Stimulated activated memory B cell treated with anti-CD40 and anti-IgM and Interleukin-4, amounts not matched to agents 10 μg/mL and 1 μg/mL and 100 μg/mL, for 72 hours (primary cell): ENCODE measurements at places on chromosomes 16 and 17.
A peak's percentile ranks its signal among the peaks of the same experiment; 100 is the strongest.

DNA sequence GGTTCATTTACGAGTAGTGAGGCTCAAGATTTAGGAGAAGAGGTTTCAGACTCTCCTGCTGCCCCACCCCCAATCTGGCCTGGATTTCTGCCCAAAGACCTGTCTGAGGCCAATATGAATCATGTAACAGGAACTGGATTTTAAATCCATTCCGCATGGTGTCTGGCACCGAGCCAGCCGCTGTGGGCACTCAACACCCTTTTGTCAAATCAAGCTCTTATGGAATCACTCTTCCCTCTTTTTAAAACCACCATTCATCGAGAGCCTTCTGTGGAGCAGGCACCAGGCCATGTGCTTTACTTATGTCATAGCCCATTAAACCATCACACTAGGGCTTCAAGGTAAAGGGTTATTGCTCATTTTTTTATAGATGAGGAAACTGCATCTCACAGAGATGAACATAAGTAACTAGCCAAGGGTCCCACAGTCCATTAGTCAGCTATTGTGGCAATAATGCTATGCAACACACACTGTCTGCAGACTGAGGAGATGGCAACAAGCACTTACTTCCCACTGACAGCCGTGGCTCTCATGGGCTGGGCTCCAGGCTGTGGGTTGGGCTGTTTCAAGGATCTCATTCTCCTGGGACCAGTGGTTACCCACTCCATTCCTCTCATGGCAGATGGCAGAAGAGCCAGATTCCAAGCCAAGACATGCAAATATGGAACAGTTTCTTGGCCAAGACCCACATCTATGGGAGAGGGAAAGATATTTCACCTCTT is 93.6 kb downstream of the WSCD1 start:
- no peak overlapping the region for H3K4me3 ChIP-seq
- H3K4me1 ChIP-seq, result no peaks in the 10 kb centered on the region
- H3K27ac ChIP-seq, result no peak overlapping the region
- H3K27me3 ChIP-seq, result peaks cover 31% of the 10 kb centered on the region
- no peak for ATAC-seq
- H3K36me3 ChIP-seq, result no peaks in the 10 kb centered on the region

DNA sequence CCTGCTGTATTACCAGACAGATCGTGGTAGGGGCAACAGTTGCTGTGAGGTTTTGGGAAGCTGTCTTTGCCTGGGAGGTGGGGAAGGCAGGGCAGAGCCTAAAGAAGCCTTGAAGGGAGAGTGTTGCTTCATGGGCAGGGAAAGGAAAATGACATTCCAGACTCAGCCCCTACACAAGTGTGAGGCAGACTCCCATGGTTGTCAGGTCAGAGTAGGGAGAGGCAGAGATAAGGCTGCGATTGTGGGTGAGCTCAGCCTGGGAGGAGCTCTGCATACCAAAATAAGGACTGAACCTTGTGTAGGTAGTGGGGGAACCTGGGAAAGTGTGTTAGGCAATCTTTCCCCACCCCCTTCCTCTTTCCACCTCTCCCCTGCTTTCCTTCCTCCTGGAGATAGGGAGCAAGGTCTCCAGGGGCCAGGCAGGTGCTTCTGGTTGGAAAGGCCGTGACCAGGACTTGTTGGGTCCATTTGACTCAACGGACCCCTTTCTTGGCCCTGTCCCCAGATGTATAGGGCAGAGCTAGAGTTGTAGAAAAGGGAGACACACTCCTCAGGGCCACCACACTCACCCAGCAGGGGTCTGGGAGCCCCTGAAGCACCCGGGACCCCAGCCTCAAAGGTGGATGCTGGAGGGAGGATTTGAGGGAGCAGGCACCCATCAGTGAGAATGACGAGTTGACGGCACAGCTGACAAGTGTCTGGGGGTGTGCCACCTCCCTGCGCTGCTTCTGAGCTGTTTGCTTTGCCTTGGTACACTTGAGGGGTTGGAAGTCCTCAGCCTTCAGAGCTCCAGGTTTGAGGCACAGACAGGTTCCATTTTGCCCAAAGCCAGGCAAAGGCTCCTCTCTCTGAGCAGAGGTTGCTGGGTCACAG is 18.5 kb upstream of the TOB1 start:
- peak overlapping the region; percentile 4 for H3K27ac ChIP-seq
- peaks cover 8% of the 10 kb centered on the region for H3K27me3 ChIP-seq
- H3K4me3 ChIP-seq, result no peak overlapping the region
- no peak for ATAC-seq
- H3K36me3 ChIP-seq, result no peaks in the 10 kb centered on the region

- no peak overlapping the region for H3K27ac ChIP-seq
- no peaks in the 10 kb centered on the region for H3K36me3 ChIP-seq
- no peak overlapping the region for H3K4me3 ChIP-seq
- no peak for ATAC-seq
- H3K27me3 ChIP-seq, result peaks cover 13% of the 10 kb centered on the region
- no peaks in the 10 kb centered on the region for H3K4me1 ChIP-seq
These were observed 94.7 kb downstream of the NOG start for GRCh38 chr17:56688151-56688550.

- H3K27me3 ChIP-seq, result peaks cover 19% of the 10 kb centered on the region
- ATAC-seq, result no peak
- peak overlapping the region; percentile 65 for H3K4me3 ChIP-seq
- H3K27ac ChIP-seq, result peak overlapping the region; percentile 78
- H3K36me3 ChIP-seq, result no peaks in the 10 kb centered on the region
These were observed 54.8 kb upstream of the MAP3K14 start for GRCh38 chr17:45371414-45372324.

DNA sequence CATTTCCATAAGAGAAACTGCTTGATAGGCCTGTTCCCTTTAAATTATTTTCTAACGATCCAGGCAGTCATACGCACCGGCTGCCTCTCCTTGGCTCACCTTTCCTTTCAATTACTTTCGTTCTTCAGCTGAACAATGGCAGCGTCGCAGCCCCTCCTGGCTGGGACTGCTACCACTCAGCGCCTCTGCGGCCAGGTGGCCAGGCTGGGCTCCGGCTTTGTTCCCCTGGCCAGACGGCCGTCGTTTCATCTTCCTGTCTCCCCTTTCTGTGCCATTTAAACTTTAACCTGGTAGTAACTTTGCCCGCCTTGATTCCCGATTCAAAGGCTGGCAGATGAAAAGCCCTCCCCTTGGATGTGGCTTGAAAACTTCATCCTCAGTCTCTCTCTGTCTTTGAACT is 79.0 kb downstream of the C16orf78 start:
- no peak for ATAC-seq
- H3K4me1 ChIP-seq, result no peaks in the 10 kb centered on the region
- H3K27ac ChIP-seq, result no peak overlapping the region
- no peak overlapping the region for H3K4me3 ChIP-seq
- H3K36me3 ChIP-seq, result no peaks in the 10 kb centered on the region

DNA sequence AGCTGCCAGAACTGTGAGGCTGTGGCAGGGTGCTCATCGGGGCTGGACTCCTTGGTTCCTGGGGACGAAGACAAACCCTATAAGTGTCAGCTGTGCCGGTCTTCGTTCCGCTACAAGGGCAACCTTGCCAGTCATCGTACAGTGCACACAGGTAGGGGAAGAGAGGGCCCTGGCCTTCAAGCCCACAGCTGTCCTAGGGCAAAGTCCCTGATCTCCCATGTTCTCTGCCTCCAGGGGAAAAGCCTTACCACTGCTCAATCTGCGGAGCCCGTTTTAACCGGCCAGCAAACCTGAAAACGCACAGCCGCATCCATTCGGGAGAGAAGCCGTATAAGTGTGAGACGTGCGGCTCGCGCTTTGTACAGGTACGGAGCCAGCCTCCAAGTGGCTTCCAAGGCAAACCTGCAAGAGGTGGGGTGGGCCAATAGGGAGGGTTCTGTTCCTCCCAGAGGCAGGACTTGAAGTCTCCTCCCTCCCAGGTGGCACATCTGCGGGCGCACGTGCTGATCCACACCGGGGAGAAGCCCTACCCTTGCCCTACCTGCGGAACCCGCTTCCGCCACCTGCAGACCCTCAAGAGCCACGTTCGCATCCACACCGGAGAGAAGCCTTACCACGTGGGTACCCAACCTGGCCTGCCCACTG is 3.7 kb downstream of the BCL6B start:
- no peak for ATAC-seq
- no peaks in the 10 kb centered on the region for H3K27me3 ChIP-seq
- no peak overlapping the region for H3K4me3 ChIP-seq
- no peaks in the 10 kb centered on the region for H3K36me3 ChIP-seq

DNA sequence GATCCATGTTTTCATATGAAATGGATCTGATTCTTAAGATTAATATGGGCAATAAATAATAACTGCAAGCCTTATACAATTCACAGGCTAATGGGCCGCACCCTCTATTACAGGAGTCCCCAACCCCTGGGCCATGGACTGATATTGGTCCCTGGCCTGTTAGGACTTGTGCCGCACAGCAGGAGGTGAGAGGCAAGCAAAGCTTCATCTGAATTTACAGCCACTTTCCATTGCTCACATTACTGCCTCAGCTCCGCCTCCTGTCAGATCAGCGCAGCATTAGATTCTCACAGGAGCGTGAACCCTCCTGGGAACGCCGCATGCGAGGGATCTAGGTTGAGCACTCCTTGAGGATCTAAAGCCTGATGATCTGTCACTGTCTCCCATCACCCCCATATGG is 26.8 kb downstream of the METTL16 start:
- H3K4me3 ChIP-seq, result no peak overlapping the region
- no peaks in the 10 kb centered on the region for H3K27me3 ChIP-seq
- peaks cover 35% of the 10 kb centered on the region for H3K36me3 ChIP-seq
- no peak for ATAC-seq
- H3K4me1 ChIP-seq, result peaks cover 58% of the 10 kb centered on the region
- no peak overlapping the region for H3K27ac ChIP-seq

DNA sequence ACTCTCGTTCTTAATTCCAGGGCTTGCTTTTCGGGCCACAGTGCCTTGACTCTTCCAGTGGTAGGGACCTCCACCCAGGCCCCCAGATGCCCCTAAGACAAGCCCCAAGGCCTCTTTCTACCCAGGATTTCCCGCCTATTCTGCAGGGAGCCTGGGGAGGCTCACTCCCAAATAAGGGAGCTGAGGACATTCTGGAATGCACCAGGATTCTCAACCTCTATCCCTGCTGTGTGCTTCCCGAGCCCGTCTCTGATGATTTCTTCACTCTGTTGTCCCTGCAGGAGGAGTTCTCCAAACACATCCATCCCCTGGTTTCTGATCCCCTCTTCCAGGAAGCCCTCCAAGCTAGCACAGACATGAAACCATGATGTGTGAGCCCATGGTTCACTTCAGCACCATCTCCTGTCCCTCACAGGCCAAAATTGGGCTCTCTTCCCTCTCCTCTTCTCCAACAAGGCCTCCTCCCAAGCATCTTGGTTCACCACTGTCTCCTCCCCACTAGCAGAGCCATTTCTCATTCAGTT is 255.9 kb downstream of the KATNIP start:
- H3K36me3 ChIP-seq, result no peaks in the 10 kb centered on the region
- H3K4me1 ChIP-seq, result no peaks in the 10 kb centered on the region
- no peak overlapping the region for H3K4me3 ChIP-seq

DNA sequence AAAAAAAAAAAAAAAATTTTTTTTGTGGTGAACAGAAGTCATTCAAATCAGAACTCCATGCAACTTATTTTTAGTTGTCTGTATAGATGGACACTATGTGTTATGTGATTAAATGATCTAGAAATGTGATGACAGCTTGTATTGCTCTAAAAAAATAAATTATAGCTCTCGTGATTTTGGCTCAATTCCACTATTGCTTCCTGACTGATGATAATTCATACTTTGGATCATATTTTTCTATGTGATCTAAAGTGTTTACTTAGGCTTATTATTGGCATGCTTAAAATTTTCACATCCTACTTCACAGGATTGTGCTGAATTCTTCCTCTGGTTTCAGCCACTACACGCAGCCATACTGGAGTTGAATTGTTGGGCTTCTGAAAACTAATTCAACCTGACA is 76.8 kb downstream of the RPGRIP1L start:
- no peak for ATAC-seq
- no peaks in the 10 kb centered on the region for H3K27me3 ChIP-seq
- H3K27ac ChIP-seq, result no peak overlapping the region
- no peaks in the 10 kb centered on the region for H3K36me3 ChIP-seq
- no peaks in the 10 kb centered on the region for H3K4me1 ChIP-seq

DNA sequence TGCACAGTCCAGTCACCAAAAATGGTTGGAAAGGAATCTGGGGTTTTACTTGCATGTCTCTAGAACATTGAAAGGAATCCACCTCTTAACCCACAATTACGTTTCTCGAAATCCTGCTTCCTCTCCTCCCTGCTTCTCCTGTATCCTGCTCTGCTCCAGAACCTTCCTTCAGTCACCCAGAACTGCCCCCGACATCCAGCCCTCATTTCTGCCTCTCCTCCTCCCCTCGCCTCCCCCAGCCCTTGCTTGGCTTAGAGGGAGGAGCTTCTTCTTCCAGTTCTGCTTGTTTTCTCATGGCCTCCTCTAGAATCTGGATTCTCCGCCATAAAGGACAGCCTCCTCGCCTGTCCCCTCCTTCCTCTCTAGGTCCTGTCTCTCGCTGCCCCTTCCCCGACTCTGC is 48.3 kb downstream of the ZDHHC7 start:
- no peak overlapping the region for H3K4me3 ChIP-seq
- H3K36me3 ChIP-seq, result no peaks in the 10 kb centered on the region
